ENCODE measurements at places on chromosomes 1 and 21. TPM values are rescaled to one million over a fixed set of nuclear protein-coding genes. Genes with fewer than 3 reads are reported as not detected.

DNA sequence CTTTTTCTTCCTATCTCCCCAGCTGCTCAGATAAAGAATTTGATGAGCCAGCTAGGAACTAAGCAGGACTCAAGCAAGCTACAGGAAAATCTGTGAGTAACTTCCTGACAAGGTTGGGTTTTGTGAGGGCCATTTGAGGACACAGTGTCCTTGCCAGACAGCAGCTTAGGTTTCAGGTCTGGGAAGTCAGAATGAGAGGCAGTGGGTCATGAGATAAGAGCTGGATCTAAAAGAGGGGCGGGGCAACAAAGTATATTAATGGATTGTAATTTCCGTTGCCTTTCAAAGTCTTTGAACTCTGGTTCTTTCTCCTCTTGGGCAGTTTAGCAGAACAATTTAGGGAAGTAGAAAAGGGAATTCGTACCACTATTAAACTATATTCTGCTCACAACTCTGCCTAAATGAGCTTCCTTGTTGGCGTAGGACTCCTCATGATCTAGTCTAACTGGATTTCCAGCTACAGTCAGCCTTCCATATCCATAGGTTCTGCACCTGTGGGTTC is 16.6 kb downstream of the STX12 start:
- peak; percentile 30 for DNase-seq
- H3K27me3 ChIP-seq, result no peaks in the 10 kb centered on the region
- no peak overlapping the region for H3K4me3 ChIP-seq
- H3K4me1 ChIP-seq, result peaks cover 2% of the 10 kb centered on the region
- H3K27ac ChIP-seq, result peak overlapping the region; percentile 25

Gene ANXA9
- 0.04 TPM for total RNA-seq

Gene SOAT1
- 6.9 TPM for total RNA-seq

Gene FALEC
- 0.84 TPM for total RNA-seq

Gene TSNAX
- total RNA-seq, result 34.7 TPM

Gene RCSD1
- 40.8 TPM for total RNA-seq
